ENCODE measurements at places on chromosomes 4 and X.

DNA sequence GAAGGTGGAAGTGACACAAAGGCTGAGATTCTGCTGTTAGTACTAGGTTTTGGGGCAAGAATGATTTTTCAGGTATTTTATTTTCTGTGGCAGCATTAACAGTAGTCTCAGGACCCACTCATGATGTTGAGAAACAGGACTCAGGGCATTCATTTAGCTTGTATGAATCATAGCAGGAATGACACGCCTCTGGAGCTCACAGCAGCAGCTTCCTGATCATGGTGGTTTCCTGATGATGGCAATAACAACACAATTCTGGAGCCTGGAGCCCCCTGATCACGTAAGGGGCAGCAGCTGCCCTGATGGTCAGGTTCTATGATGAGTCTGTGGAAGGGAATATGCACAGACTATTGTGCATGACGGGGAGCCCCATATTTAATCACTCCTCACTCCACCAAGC, 47.0 kb downstream of the TASL start:
- DNase-seq = no peak

- DNase-seq = peak; percentile 36
Measured at GRCh38 chr4:169311643-169312365, 41.0 kb upstream of the SH3RF1 start.

DNA sequence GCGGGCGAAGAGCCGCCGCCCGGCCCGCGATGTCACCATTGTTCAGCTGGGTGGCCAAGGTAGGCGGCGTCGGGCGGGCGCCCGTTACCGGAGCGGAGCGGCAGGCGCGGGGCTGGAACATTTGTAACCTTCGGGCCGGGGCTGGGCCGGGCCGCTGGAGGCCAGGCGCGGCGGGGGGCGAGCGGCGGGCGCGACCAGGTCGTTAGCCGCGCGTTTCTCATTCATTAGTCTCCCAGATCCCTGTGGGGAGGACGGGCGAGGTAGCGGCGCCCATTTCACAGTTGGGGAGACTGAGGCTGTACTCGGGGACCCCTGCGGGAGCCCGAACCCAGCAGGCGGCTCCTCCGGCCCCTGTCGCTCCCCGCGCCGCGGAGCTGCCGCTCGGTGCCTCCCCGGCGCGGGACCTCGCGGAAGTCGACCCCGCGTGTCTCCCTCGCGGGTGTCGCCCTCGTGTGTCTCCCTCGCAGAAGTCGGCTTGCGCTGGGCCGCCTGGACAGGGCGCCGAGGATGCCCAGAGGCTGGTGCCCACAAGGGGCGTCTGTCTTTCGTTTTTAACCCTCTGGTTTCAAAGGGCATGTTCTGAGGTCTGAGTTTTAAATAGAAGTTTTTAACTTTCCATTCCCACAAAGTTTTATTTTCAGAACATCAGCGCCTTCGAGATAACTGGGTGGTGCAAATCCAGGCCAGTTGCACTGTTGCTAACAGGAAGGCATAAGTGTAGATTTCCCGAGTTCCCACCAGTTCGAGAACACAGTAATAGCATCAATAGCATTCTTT, 17.5 kb downstream of the PTTG2 start:
- DNase-seq = peak; percentile 41

DNA sequence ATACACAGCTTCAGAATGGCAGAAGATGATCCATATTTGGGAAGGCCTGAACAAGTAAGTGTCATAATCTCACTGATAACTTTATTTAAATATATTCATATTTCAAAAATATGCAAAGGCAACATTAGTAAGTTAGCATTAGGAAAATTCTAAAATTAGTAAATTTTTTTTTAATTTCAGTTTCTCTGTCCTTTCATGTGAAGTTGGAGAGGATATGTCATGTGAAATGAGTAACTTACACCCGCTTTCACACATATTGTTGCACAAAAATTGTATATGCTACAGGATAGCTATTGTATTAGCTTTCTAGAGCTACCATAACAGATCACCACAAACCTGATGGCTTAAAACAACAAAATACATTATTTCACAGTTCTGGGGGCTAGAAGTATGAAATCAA, 24.3 kb downstream of the NFKB1 start:
- DNase-seq = no peak

- DNase-seq = no peak
Measured at GRCh38 chr4:23365086-23365485, 524.8 kb downstream of the PPARGC1A start.

- peak; percentile 33 for DNase-seq
Measured at GRCh38 chrX:119398974-119399771, at the start of gene SLC25A43. Gene SLC25A43 (plus strand): TSS chrX:119399336. CDS start chrX:119399404, 68 bp downstream.

GRCh38 chrX:23317799-23318724, 16.6 kb upstream of the PTCHD1 start:
- DNase-seq = peak; percentile 13

GRCh38 chr4:71550220-71551165, 211.7 kb downstream of the SLC4A4 start:
- DNase-seq = no peak

DNA sequence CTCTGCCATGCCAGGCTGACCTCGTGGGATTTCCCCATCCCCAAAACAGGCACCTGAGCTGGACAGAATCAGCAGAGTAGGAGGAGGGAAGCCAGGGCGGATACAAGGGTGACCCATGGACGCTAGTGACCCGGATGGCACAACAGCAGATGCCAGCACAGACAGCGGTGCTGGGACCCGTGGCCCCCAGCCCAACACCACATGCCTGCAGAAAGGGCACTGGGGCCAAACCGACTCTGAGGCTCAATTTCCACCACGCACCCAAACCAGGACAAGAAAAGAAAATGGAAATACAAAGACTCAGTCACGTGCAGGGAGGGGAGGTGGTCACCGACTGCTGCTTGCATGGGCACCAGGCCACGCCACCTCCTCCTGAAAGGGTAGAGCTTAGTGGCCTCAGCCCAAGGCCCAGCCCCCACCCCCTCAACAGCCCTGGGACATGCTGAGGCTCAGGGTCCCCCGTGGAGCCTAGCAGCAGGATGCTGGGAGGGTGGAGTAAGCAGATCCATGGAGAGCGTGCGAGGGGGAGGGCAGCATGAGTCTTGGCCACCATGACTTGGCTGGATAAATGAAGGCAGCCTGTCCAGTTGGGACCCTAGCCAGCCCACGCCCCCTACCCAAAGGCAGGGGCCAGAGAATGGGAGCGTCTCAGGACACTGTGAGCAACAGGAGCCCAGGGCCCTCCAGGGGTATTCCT, 47.7 kb downstream of the C4orf50 start:
- no peak for DNase-seq

DNA sequence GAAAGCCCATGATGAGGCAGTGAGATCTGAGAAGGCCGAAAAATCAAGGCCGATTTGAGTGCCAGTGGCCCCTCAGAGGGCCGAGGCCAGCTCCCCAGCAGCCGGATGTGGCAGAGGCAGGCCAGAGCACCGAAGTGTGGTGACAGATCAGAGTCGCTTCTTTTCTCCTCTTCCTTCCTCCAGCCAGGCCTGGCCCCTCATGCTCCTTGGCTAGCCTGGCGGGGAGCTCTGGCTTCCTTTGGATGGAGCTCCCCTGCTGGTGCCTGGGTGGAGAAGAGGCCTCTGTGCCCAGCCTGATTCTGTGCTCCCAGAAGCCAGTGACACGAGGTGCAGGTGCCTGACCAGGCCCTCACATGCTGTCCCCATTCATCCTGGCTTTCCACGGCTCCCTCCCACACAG, 127.2 kb upstream of the PABPC4L start:
- DNase-seq = no peak

GRCh38 chrX:74514384-74514783, 93.1 kb downstream of the SLC16A2 start:
- DNase-seq = no peak

GRCh38 chr4:3193531-3194203, 55.3 kb upstream of the MSANTD1 start:
- no peak for DNase-seq

- DNase-seq = no peak
Measured at GRCh38 chr4:113593400-113594230, 167.9 kb downstream of the CAMK2D start.

DNA sequence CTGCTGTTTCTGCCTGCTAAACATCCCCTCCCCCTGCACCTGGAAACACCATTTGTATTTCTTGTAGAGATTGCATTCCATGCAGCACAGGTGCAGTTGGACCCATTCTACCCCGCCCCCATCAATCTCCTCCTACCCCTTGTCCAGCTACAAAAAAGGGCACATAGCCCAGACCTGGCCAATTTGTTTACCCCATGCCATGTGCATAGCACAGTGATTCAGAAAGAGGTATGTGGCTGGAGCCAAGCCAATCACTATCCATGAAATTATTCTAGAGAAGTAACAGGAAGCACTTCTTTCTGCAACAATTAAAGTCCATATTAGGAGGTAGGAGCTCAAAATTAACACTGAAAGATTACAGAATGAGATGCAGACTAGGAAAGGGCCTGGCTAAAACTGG, 20.2 kb upstream of the TMEM184C start:
- no peak for DNase-seq

DNA sequence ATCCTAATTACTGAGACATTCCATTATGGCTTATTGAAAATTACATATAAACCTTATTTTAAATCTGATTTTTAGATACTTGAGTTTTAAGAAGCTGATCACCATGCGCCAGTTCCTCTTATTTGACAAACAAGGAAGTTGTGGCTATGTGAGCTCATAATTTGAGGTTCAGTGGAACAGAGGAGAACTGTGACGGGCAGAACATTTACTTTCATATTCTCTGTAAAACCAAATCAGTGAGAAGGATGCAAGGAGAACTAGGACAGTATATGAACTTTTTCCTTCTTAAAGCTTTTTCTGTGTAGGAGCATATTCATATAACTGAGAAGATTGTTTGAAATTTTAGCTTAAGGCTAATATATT, 25.3 kb downstream of the STIM2 start:
- DNase-seq = peak; percentile 83

Data from HL-60 (cell line).